ENCODE measurements at places on chromosomes 3 and 15. TPM values are rescaled to one million over a fixed set of nuclear protein-coding genes. Genes with fewer than 3 reads are reported as not detected.

The ZNF620 gene
- 0.73 TPM for total RNA-seq

The PARP15 gene
- total RNA-seq = 0.20 TPM

The P2RY12 gene
- total RNA-seq = 0.37 TPM

The SCAANT1 gene
- total RNA-seq = not detected

The SLC28A1 gene
- total RNA-seq = not detected

The ALAS1 gene
- 30.5 TPM for total RNA-seq

The IGF2BP2 gene
- 55.9 TPM for total RNA-seq

The ACKR2 gene
- total RNA-seq = 0.20 TPM

The ROBO2 gene
- total RNA-seq = under 0.01 TPM

The CYP11A1 gene
- 1.8 TPM for total RNA-seq

The SMAD6 gene
- total RNA-seq = 7.7 TPM

The SMCO1 gene
- total RNA-seq = under 0.01 TPM

The HHLA2 gene
- total RNA-seq = not detected

The TMEM207 gene
- not detected for total RNA-seq

The GNB4 gene
- total RNA-seq = 83.7 TPM

The PLIN1 gene
- not detected for total RNA-seq

The FRG2C gene
- total RNA-seq = not detected

The FRMD5 gene
- under 0.01 TPM for total RNA-seq

The BFSP2 gene
- total RNA-seq = not detected

The CIDEC gene
- total RNA-seq = 10.3 TPM

The SYNPR gene
- total RNA-seq = not detected

The EDC3 gene
- 7.6 TPM for total RNA-seq

The BDH1 gene
- 9.8 TPM for total RNA-seq

The PAK6 gene
- total RNA-seq = not detected

The FOXB1 gene
- total RNA-seq = not detected

The TMEM45A gene
- 20.7 TPM for total RNA-seq

The SCN11A gene
- total RNA-seq = not detected
